ENCODE measurements at places on chromosomes 11 and 22.

GRCh38 chr11:16047073-16047472 lies 309.3 kb downstream of the SOX6 start:
- no peak for DNase-seq

- DNase-seq: no peak
These were observed 5.0 kb upstream of the OR52E6 start for GRCh38 chr11:5846701-5847100.

GRCh38 chr11:124078591-124078990 lies 36.7 kb upstream of the VWA5A start:
- DNase-seq: no peak

DNA sequence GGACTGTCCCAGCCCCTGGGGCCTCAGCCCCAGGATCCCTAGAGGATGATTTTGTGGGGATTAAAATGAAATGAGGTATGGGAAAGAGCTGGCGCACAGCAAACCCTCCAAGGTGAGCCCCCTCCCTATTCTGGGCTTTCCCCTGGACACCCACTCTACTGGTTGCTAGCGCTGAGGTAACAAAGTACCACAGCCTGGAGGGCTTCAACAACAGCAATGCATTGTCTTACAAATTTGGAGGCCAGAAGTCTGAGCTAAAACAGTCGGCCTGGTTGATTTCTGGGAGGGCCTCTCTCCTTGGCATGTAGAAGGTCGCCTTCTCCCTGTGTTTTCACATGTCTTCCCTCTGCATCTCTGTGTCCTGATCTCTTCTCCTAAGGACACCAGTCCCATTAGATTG lies 913.6 kb downstream of the NTM start:
- no peak for DNase-seq

DNA sequence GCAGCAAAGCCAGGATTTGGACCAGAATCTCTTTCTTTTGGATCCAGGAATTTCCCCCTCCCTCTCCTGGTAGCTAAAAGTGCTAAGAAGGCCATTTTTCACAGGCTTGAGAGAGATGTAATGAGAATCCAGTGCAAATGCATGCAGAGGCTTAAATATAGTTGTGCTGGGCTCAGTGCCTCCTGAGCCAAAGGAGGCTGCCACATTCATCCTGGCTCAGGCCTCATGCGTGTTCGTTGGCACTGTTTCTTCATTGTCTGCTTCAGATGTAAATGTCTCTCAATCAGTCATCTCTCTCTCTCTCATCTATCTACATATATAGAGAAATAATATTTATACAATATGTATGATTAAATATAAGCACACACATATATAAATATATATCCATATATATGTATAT lies 83.6 kb downstream of the INSC start:
- DNase-seq: no peak

GRCh38 chr11:29005401-29005980 lies 897.3 kb downstream of the METTL15 start:
- DNase-seq: no peak

DNA sequence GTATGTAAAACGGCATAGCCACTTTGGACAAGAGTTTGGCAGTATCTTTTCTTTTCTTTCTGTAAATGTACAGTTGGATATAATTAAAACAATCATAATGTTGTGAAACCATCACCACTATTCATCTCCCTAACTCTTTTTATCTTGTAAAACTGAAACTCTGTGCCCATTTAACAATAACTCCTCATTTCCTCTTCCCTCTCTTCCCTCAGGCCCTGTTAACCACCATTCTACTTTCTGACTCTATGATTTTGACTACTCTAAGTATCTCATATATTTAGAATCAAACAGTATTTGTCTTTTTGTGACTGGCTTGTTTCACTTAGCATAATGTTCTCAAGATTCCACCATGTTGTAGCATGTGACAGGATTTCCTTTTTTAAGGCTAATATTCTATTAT lies 10.2 kb downstream of the SCUBE2 start:
- DNase-seq: no peak

DNA sequence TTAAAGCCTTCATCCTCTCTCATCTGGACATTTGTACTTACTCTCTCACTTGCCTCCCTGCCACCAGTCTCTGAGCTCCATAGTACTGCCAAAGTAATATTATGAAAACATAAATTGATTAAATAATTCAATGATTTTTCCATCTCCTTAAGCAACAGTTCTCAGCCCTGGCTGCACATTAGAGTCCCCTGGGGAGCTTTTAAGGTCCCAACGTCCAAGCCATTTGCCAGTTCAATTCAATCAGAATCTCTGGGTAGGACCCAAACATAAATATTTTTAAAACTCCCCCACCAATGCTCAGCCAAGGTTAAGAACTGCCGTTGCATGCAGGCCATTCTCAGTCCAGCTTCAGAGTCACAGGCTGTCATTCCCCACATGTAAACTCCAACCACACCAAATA lies 114.4 kb upstream of the BMAL1 start:
- DNase-seq: no peak

DNA sequence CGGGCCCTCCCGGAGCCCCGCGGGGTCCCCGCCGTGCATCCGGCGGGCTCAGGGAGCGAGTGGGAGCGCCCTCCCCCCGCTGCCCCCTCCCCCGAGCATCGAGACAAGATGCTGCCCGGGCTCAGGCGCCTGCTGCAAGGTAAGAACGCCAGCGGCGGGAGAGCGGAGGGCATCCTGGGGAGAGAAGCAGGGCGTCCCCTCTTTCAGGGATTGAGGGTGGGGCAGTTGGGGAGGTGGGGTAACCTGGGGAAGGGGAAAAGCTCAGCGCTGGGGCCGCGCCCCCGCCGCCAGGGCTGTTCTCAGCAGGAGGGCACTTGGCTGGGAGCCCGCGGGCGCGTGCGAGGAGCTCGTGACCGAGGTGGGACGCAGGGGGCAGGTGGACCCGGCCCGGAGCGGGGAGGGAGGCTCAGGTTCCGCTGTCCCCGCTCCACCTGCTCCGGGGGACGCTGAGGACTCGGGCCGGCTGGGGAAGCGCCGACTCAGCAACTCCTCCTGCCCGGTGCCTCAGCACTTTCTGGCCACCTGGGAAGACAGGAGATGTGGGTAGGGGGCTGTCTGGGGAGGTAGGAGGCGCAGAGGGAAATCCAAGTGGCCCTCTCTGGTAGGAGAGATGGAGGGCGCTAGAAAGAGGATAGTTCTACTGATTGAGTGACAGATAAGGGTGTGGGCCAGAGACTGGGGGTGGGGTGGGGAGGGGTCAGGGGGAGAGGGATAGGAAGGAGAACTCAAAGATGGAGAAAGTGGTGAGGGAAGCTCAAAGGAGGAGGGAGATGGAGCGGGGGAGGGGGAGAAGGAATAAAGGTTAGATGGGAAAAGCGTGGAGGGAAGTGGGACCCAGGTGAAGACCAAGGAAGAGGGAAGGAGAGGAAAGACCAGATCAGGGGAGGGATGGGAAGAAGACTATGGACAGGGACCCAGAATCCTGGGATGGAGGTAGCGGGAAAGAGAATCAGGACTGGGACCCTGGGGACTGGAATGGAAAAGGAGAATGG lies 726 bp downstream of the RTN4RL2 start:
- no peak for DNase-seq

GRCh38 chr22:43226377-43227238 lies 39.7 kb upstream of the TTLL12 start:
- DNase-seq: no peak

DNA sequence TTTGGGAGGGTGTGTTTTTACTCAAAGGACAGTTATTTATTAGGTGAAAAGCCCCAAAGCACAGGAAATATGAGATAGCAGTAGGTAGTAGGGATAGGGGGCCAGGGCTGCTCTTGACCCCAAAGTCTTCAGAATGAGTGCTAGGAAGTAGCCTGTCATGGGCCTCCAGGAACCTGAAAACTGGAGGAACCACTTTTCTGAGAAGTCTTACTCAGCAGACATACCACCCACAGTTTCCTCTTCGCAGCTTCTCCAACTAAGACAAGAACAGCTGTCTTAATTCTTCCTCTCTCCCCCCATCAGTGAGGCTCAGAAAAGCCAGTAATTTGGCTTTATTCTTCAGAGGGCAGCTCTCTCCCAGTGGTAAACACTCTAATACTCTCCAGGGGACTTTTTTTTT lies 84.0 kb upstream of the CTSC start:
- DNase-seq: no peak

GRCh38 chr22:40487663-40488249 lies 117.4 kb downstream of the SGSM3 start:
- DNase-seq: no peak

DNA sequence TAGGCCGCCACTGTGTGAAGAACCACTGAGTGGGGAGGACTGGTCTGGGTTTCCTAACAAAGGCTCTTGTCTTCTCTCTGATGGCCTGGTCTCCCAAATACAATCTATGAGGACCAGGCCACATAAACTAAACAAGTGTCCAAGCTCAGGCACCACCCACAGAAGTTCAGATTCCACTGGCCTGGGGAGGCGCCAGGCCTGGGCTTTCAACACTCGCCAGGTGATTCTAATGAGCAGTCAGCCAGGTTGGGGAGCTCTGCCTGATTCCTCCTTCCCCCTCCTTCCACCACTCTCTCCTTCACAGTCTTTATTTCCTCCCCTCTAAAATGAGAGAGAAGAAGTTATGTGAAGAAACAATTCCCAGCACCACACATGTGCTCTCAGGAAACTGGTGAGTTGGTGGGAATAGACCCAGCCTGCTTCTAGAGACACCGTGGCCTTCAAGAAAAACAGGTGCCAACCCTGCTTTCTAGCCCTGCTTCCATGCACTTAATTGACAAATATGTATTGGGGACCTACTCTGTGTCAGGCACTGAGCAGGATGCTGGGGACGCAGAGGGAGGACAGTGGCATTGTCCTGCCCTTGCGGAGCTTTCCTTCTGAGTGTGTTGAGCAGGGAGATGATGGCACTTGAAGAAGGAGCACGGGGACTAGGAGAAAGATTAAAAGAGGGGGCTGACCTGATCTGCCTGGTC lies 242.5 kb downstream of the TENM4 start:
- DNase-seq: no peak

- no peak for DNase-seq
These were observed 17.8 kb upstream of the WNT7B start for GRCh38 chr22:45994491-45995404.

DNA sequence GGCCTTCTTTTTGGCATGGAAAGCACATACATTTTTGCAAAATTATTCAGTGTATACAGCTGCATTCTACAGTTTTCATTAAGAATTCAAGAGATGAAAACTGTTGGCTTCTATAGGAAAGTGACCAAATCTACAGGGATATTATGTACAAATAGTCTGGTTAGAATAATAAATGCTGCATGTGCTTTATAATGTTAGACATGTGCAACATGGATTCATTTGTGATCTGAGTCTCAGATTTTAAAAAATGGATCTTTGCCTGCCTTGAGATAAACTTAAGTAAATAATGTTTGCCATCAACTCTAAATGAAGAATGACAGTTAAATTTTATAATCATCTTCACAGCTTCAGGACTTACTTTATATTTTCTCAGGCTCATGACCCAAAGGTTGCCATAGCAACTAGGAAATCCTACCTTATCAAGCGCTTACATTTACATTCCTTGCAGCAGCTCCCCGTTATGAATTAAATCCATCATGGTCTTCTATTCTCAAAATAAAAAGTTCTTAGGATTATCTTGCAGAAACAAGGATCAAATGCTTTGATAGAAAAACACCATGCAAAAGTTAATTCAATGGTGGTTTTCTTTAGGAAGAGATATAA lies 200.2 kb downstream of the CADM1 start:
- no peak for DNase-seq

GRCh38 chr22:17570851-17571631 lies 7.7 kb downstream of the SLC25A18 start:
- DNase-seq: no peak

- DNase-seq: no peak
These were observed 555 bp downstream of the TP53I11 start for GRCh38 chr11:44950031-44950624.

GRCh38 chr11:121110871-121111724 lies 10.1 kb downstream of the TECTA start:
- DNase-seq: no peak

- no peak for DNase-seq
These were observed 22.8 kb downstream of the JAML start for GRCh38 chr11:118201966-118202365.

GRCh38 chr11:127993788-127994187 lies 593.6 kb downstream of the ETS1 start:
- no peak for DNase-seq

DNA sequence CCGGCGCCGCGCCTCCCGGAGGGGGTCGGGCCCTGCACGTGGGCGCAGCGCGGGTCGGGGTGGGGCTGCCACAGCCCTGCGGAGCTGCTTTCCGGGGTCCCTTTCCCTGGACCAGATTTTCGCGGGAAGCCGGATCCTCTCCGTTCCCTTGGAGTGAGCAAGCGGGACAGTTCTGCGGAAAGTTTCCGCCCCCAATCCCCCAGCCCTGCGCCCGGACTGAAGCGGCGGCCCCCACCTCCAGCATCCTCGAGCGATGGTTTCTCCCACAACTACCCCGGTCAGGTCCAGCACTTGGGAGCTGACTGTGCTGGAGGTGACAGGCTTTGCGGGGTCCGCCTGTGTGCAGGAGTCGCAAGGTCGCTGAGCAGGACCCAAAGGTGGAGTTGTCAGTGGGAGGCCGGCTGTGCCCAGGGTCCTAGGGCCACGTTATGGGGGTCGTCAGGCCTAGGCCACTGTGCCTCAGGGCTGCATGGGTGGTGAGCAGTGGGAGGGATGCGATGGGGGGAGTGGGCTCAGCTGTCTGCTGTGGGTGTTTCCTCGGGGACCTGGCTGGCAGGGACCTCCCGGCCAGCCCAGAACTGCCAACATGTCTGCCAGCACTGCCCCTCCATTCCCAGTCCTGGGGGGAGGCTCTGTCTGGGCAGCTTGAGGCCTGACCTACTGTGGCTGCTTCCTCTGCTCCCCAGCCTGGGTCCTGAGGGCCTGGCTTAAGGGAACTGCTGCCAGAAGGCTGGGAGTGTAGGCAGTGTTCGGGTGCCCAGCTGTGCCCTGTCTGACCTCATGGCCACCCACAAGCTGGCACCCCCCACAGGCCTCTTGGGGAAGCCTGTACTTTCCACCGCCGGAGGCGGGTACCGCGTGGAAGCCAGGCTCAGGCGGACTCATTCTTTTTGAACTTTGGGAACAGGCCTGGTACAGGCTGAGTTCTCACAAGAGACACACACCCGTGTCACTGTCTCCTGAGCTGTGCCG lies 726 bp downstream of the ST3GAL4 start:
- DNase-seq: no peak

DNA sequence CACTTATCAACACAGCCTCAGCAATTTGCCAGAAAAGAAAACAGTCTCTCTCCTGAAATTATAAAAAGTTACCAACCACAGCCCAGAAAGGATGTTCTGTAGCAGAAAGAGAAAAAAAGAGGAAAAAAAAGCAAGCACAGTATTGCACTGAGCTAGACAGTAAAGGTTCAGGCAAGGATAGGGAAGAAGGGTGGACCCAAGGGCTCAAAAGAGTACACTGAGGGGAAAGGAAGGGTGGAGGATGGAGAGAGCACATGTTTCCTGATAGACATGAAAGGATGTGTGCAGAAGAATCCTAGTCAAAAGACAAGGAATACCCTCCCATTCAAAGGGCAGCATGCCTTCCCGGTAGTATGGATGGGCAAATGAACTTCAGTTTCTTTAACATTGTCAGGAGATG lies 59.1 kb downstream of the RRAS2 start:
- DNase-seq: no peak

Data from AG04450 (cell line).